ENCODE measurements at places on chromosomes 13 and 19.

GRCh38 chr19:1110809-1111640, 7.2 kb downstream of the GPX4 start:
- DNase-seq: no peak

- no peak for DNase-seq
Measured at GRCh38 chr19:16623576-16623975, 4.4 kb downstream of the MED26 start.

GRCh38 chr19:19550485-19550929, 12.4 kb downstream of the CILP2 start:
- no peak for DNase-seq

- peak; percentile 4 for DNase-seq
Measured at GRCh38 chr13:73870970-73871935, 263.0 kb downstream of the KLF12 start.

DNA sequence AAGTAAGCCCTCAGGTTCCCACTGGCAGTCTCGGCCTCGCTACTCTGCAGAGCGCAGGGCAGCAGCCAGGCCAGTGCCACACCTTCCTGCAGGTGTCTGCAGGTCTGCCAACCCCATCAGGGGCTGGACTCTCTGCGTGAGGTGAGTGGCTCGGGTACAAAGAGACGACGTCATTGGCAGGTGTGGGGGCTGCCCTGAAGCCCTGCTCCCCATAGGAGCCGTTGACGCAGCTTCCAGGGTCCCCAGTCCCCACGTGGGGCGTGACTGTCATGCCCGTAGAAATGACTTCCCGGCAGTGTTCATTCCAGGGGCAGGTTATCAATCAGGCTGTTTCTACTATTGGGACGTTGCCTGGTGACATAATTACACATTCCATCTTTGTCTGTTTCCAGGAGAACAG, 15.3 kb upstream of the GJB6 start:
- no peak for DNase-seq

GRCh38 chr19:50664204-50664603, 15.0 kb downstream of the C19orf81 start:
- no peak for DNase-seq

GRCh38 chr13:77465603-77466195, 69.8 kb upstream of the SCEL start:
- no peak for DNase-seq

GRCh38 chr13:79481685-79482052, 714 bp downstream of the NDFIP2 start:
- DNase-seq: peak; percentile 11

DNA sequence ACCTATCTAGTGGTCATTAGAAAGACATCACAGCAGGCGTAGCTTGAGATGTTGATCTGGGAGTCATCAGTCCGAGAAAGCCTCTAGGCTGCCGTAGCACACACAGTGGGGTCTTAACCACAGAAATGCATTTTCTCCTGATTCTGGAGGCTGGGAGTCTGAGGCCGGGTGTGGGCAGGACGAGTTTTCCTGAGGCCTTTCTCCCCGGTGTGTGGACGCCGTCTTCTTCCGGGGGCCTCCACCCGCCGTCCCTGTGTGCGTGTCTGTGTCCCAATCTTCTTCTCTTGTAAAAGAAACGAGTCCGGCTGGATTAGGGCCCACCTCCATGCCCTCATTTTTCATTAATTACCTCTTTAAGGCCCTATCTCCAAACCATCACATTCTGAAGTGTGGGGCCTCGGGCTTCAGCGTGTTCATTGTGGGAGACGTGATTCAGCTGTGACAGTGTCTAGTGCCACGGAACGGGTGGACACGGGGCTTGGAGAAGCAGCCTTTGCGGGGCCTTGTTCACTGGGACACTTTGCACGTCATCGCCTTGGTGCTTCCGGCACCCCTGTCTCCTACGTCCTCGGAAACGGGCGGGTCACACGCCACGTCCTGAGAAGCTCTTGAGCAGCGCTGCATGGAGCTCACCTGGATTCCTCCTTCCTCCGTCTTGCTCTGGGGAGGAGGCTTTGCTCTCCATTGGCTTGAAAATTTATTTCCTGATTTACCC, 208.9 kb upstream of the SOX1 start:
- DNase-seq: no peak

GRCh38 chr13:108924134-108924533, 294.7 kb downstream of the MYO16 start:
- no peak for DNase-seq

DNA sequence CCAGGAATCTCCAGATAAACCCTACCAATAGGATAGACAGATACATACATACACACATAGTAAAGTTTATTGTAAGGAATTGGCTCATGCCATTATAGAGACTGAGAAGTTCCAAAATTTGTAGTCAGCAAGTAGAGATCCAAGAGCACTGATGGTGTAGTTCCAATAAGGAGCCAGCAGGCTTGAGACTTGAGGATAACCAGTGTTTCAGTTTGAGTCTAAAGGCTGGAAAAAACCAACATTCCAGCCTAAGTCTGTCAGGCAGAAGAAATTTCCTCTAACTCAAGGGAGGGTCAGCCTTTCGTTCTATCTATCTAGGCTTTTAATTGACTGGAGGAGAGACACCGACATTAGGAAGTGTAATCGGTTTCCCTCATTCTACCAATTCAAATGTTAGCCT, 110.2 kb upstream of the TSHZ3 start:
- no peak for DNase-seq

DNA sequence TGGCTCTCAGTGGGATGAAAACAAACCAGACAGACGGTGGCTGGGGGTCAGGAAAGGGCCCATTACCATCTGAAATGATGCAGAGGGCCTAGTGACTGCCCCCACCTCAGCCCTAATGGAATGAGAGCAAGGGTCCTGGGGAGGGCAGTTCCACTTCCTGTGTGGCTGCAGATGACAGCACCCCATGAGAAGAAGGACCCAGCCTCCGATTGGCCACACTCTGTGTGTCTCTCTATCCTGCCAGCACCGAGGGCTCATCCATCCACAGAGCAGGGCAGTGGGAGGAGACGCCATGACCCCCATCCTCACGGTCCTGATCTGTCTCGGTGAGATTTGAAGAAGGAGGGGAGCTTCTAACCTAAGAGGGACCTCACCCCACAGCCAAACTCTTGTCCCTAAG, 498 bp downstream of the LILRB1 start:
- no peak for DNase-seq

- DNase-seq: no peak
Measured at GRCh38 chr19:55384131-55384919, at the start of gene TMEM238. Gene TMEM238, minus strand, starts transcription at chr19:55384292. Its CDS starts 33 bp downstream, at chr19:55384259.

Data from T-cell (primary cell).